NCI-H187 (cell line): ENCODE measurements at places on chromosomes 12 and 14.

DNA sequence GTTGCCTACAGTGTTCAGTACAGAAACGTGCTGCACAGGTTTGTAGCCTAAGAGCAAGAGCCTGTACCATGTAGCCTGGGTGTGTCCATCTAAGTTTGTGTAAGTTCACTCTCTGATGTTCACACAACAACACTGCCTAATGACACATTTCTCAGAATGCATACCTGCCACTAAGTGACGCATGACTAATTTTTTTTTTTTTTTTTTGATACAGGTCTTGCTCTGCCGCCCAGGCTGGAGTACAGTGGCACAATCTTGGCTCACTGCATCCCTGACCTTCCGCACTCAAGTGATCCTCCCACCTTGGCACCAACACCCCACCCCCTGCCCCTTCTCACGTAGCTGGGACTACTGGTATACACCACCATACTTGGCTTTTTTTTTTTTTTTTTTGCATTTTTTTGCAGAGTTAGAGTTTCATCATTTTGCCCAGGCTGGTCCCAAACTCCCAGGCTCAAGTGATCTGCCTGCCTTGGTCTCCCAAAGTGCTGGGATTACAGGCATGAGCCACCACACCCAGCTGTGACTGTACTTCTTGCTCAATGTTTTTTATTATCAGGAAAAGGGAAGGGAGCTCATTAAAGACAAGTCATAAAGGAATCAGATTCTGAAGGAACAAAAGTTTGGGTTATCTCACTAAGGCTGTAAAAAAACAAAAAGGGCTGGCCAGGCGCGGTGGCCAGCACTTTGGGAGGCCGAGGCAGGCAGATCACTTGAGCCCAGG is 10.0 kb upstream of the CDC42BPB start:
- no peak for DNase-seq

DNA sequence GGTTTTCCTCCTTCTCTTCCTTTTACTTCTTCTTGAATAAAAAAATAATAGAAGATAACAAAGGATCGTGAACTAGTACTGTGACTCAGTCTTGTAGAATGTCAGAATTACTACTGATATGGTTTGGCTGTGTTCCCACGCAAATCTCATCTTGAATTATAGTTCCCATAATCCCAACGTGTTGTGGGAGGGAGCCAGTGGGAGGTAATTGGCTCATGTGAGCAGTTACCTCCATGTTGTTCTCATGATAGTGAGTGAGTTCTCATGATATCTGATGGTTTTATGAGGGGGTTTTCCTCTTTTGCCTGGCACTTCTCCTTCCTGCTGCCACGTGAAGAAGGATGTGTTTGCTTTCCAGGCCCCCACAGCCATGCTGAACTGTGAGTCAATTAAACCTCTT is 549.6 kb downstream of the DIO2 start:
- no peak for DNase-seq

- no peak for DNase-seq
These were observed 87.1 kb upstream of the ATF7IP start for GRCh38 chr12:14278294-14278953.

DNA sequence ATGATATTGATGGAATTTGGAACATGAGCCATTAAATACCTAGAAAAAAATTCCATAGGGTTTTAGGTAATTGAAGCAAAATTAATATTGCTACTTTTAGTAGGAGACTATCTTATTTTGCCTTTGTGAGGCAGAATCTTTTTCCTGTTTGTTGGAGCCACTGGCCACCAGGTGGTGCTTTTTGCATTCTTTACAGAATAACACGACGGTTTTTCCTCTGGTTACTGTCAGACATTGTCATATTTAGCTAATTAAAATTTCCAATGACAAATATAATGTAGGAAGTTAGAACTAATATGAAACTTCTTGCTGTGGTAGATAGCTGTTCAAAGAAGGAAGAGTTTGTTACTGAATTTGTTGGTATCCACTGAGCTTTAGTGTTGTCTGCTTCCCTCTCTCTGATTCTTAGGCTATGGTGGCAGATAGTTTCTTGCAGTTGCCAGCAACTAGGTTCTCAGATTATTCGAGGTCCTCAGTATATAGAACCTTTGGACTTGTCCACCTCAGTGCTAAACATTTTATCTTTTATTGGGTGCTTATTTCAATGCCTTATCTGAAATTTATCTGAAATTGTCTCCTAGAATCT is 25.7 kb downstream of the RAB21 start:
- DNase-seq: peak; percentile 5

DNA sequence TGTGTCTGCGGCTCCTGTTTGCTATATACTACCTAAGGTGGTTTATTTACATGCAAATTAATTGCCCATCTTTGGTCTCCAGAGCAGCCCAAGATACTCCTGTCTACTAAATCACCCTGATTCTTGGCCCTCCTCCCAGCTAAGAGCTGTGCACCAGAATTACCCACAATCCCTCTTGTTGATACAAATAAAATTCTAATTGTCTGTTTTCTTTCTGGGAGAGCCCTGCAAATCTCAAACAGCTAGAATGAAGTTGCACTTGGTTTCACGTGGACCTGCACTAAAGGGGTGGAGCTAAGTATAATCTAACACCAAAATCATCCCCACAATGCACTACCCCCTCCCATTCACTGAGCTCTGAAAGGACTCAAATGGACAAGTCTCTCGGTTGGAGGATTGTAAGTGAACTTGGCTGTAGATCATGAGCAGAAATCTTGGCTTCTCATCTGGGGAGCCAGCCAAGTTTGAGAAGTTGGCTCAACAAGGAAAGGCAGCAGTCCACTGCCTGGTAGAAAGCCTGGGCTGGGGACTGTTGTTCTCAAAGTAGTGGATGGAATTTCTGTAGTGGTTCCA is 6.6 kb downstream of the MAX start:
- DNase-seq: no peak
